GM13977 (cell line): ENCODE measurements at places on chromosomes 6 and 20.

DNA sequence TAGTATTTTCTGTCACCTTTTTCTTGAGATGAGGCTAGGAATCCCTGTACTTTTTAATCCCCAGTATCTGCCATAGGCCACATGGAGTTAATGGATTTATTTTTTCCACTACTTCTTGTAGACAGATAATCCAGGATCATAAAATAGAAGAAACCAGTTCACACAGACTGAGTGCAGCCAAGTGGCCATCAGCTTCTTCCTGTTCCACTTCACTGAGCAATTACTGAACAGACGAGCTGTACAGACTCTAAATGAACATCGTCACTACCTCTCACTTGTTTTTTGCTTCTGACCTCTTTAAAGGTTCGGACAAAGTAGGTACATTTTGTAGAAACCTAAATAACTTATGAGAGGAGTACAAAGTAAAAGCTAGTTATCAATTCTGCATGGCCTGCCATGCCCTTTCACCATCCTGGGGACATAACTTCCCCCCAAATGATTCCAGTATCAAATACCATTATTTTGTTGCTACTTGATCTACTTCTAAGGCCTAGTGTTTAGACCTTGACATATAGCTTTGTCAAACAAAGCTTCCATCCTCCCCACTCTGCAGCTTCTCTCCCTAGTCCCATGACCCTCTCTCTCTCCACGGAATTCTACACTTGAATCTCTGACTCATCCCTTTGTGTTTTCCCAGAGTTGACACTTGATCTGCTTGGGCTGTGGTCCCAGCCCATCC, 34.4 kb upstream of the ARHGAP18 start:
- no peak for DNase-seq

DNA sequence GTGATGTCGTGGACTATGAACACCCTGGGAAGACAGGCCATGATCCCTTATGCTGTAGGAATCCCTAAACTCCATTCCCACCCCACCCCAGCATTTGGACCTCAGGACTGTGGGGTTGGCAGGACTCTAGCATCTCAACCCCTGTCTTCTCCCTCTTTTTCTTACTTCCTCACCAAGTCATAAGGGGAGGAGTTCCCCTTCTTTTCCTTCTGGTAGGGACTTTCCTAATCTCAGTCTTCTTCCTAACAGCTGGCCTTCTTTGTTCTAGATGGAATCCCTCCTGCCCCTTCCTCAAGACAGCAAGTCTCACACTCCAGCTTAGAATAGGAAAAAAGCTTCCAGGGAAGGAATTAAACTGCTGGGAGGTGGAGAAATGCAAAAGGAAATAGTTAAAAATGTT, 2.3 kb upstream of the SIRPB2 start:
- no peak for DNase-seq

GRCh38 chr20:21143194-21143890, 17.5 kb downstream of the KIZ start:
- no peak for DNase-seq

DNA sequence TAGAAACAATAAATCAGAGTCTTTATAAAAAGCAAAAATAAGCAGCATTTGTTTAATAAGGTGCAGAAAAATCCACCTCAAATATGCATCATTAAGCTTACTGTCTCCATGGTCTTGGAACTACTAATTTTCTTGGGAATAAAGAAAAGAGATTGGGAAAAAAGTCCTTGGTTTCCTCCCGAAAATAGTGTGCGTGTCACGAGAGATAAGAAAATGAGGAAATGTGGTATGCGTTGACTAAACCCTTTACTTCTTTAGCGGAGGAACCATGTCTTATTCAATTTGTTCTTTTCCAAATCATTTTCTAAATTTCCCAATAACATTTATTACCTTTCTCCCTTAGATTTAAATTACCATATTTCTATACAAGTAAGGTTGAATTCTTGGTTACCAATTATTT, 54.1 kb upstream of the HBS1L start:
- DNase-seq = no peak
